ENCODE measurements at places on chromosomes 7 and 10.

- no peak for DNase-seq
Measured at GRCh38 chr10:44628921-44629320, 244.0 kb upstream of the CXCL12 start.

DNA sequence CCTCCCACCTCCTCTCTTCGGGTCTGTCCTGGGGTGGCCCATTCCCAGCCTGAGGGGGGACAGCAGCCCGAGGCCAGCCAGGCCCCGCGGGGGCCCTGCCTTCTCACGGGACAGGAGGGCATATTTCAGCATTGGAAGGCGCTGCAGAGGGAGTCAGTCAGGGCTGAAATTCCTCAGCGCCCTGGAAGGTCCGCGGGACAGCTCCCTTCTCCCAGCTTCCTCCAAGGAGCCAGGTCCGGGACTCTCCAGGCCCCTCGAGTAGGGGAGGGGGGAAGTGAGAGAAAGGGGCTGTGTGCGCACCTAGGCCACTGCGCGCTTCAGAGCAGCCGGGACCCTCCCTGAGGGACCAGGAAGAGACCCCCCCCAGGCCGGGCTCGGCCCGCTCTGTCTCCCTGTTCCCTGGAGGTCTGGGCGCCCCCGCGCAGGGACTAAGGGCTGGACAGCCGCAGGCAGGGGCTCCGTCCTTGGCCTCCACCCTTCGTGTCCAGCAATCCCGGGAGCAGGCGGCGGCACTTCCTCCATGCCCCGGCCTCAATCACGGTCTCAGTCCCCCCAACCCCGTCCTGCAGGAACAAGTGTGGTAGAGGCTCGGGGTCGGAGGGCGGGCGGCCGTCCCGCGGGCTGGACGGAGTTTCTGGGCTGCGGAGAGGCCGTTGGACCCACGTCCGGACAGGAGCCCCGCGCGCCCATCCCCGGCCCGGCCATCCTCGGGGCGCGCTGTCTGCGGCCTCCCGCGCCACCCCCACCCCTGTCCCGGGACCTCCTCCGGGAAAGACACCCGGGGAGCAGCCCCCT, 6.0 kb upstream of the ELFN1 start:
- DNase-seq, result no peak

GRCh38 chr10:19117438-19117837, 68.8 kb downstream of the MALRD1 start:
- no peak for DNase-seq

GRCh38 chr10:125283191-125283835, 123.0 kb upstream of the CTBP2 start:
- DNase-seq, result no peak

DNA sequence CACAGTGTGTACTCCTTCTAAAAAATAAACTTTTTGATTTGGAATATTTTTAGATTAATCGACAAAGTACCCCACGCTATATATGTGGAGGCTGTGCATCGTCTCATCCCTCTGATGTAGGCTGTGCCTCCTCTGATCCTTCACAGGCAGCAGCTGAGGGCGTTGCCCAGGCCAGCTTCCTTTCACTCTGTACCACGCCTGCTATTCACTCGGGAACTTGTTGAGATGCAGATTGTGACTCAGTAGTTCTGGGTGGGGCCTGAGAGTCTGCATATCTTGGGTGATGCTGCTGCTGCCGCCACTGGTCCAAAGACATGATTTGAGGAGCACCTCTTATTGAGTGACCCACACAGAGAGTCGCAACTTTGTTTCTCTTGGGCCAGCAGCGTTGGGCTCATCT, 7.9 kb upstream of the C10orf120 start:
- DNase-seq, result no peak

DNA sequence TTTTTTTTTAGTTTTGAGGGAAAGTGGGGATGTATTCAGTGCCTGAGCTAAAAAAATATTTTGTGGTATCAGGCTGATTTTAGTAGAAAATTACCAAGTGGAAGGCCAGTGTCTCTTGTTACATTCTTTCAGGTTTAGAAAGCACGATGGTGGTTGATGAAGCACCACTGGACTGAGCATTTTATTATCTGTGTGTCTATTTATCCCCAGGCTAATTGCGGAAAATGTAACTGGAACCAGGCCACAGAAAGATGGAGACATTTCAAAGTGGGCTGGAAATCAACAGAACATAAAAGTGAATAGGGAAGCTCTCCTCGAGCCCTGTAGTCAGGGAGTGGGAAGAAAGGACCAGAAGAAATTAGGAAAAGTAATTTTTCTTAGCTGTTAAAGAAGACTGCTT, 261.0 kb downstream of the STK31 start:
- no peak for DNase-seq

GRCh38 chr7:72490301-72490700, 78.2 kb upstream of the CALN1 start:
- DNase-seq, result no peak

DNA sequence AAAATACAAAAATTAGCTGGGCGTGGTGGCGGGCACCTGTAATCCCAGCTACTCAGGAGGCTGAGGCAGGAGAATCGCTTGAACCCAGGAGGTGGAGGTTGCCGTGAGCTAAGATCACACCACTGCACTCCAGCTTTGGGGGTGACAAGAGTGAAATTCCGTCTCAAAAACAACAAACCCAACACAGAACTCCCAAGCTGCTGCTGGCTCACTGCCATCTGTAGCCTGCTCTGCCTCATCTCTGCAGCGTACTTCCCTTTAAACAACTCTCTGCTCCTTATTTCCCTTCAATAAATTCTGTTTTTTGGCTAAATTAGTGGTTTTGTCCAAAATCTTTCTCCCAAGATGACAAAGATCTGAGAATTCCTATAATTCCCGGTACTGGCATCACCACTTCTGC, 189.2 kb upstream of the GALNT17 start:
- no peak for DNase-seq

DNA sequence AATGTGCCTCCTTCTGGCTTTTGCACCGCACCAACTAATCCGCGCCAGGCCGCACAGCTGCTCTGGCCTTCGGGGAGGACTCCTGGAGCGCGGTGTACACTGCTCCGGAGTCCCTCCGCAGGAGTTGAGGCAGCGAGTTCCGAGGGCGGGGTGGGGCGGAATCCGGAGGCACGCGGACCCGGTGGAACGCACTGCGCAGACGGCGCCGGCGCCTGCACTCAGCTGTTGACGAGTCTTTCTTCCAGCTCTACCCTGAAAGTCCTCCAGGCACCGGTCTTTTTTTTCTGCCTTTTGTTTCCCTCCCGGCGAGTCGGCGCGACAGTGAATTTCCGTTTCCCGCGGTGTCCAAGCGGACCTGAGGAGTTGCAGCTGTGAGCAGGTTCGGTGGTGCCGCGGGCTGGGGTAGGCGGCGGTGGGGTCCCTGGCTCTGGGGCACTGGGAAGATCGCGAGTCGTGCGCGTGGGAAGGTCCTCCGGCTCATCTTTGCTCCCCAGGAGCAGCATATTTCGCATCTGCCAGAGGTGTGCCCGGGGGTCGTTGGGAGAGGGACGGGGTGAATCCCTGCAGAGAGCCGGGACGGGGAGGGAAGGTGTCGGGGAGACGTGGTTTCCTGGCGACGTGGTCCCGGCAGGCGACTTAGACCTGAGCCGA, 44.1 kb downstream of the SFTPD start:
- DNase-seq, result no peak

DNA sequence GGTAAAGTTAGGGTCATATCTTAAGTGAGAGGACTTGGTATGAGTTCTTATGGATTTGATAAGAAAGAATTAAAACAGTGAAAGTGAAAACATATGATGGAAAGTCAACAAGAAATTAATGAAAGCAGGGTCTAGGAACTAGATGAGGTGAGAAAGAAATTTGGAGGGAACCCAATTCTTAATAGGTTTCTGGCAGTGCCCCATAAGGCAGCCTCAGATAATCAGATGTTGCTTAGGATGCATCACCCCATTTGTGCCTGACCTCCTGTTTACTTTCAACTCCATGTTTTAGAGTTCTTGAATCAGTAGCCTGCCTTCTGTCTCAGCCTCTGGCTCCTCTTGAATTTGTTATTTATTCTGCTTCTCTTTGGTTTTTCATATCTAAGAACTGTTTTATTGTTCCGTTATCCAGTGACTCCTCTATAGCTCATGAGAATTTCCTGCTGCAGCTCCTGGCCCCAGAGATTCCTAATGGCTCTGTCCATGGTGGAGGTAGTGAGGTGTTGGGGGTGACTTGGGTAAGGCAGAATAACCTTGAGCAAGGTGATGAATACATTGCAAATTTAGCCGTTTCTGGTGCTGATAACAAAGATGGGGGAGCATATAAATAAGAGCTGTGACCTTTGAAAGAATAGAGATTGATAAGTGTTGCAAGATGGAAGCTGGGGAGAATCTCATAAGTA, 17.6 kb downstream of the ITGB8 start:
- no peak for DNase-seq

GRCh38 chr10:118843647-118844265, 89.0 kb upstream of the CACUL1 start:
- no peak for DNase-seq

DNA sequence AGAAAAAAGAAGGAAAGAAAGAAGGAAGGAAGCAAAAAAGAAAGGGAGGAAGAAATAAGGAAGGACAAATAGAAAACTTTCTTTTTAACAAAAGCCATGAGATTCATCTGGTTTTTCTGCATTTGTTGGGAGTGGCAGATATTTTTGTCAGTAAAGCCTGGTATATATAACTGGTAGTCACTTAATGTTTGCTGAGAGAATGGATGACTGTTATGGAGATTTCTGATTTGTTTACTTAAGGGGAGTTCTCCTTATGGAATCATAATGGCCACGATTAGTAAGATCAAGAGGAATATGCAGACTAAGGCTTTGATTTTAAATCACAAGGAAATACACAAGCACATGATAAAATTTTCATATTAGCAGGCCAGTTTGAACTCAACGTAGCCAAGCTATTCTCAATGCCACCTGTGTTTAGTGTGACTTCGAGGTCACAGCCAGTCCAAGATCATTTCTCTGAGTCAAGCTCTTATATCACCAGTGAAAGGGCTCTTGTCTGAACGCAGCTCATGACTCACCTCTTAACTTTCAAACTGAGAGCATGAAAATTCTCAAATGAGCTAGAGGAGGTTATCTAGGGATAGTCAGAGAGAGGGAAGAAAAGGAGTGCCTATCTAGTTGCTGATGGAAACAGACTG, 445.1 kb upstream of the ZMIZ1 start:
- DNase-seq, result no peak

DNA sequence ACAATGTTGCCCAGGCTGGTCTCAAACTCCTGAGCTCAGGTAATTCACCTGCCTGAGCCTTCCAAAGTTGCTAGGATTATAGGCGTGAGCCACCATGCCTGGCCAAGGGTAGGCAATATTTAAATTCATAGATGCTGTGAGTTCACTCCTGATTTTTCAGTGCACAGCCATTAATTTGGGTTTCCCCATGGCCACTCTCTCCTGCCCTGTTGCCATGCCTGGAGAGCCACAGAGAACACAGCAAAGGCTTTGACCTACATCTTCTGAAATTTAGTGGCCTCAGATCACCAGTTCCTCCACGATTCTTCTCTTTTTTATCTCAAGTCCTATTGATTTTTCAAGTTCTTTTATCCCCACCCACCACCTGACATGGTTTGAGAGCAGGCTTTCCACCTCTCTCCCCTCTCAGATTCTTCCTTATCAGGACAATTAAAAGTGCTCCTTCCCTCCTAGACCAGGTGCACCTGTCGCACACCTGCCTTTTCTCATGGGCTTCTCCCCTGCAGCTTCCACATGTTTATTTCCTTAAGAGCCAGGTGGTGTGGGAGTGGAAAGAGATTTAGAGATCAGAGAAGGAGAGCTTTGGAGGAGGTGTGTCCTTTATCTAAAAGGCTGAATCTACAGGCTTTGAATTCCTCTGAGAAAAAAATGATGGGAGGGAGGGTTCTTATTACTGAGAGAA, 123.8 kb downstream of the ADRA2A start:
- DNase-seq, result no peak

- no peak for DNase-seq
Measured at GRCh38 chr7:68963552-68963951, 634.7 kb upstream of the AUTS2 start.

- DNase-seq, result no peak
Measured at GRCh38 chr7:77199013-77199966, at the start of gene FGL2. TSS of gene FGL2 (minus strand) at chr7:77199819. CDS start at chr7:77199793, 26 bp downstream.

DNA sequence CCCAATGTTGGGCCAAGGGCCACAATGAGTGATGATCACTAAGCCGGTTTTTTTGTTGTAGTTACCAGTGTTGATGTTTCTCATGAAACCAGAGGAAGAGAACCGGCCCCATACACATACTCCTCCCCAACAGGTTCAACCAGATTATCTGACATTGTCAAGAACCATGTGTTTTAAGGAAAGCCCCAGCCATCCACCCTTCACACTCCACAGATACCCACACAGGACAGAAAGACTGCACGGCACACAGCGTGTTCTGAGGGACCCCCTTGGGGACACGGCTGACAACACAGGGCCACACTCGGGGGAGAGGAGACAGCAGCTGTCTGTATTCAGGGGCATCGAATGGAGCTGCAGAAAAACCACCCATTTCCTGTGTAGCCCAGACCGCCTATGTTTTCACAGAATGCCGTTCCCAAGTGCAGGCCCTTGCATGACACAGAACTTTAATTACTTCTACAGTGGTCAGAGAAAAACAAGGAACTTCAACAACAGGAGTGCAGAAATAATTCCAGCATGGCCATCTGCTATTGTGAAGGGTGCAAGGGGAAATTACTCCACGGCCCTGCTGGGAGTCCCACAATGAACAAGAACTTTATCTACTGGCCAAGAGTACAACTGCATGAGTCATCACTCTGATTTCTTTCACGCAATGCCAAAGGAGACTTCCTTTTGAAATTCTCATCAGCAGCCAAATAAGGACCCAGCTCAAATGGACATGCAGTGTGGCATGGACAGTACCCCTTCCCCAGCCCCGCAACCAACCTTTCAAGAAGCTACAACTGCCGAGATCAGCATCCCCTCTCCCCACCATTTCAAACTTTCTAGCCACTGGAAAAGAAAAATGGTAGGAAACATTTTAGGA, 2.3 kb downstream of the KLF6 start:
- no peak for DNase-seq

DNA sequence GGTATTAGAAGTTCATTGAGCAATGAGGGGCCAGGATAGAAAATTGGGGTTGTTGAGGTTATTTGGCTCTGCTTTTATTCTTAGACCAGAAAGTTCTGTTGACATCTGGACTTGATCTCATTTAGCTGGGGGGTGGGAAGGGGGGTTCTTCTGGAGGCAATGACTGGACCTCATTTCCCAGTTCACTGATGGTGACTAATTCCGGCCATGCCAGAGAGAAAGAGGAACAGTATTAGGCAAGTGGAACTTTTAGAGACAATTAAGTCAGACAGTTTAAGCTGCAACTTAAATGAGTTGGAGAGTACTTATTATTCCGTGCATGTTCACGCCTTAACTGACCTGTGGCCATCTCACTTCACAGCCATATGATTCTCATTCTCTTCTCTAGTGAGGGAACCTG, 512.5 kb downstream of the REEP3 start:
- DNase-seq, result no peak

DNA sequence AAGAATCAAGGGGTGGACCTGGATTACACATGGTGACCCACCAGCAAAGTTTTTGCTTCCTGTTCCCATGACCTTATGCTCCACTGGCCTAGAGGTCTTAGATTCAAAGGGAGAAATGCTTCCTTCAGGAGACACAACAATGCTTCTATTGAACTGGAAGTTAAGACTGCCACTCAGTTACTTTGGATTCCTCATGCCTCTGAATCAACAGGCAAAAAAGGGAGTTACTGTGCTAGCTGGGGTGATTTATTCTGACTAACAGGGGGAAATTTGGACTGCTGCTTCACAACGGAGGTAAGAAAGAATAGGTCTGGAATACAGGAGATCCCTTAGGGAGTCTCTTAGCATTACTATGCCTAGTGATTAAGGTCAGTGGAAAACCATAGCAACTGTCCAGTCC, 10.3 kb downstream of the TMEM229A start:
- no peak for DNase-seq

Data from stimulated activated CD8-positive, alpha-beta memory T cell treated with anti-CD3 and anti-CD28 coated beads, Interleukin-15, amount 100 ng/mL, for 4 hours (primary cell).